HepG2 (cell line): ENCODE measurements at places on chromosomes 7 and 10.

- no peak for DNase-seq
These were observed 76.2 kb downstream of the PLCE1 start for GRCh38 chr10:94069884-94070283.

DNA sequence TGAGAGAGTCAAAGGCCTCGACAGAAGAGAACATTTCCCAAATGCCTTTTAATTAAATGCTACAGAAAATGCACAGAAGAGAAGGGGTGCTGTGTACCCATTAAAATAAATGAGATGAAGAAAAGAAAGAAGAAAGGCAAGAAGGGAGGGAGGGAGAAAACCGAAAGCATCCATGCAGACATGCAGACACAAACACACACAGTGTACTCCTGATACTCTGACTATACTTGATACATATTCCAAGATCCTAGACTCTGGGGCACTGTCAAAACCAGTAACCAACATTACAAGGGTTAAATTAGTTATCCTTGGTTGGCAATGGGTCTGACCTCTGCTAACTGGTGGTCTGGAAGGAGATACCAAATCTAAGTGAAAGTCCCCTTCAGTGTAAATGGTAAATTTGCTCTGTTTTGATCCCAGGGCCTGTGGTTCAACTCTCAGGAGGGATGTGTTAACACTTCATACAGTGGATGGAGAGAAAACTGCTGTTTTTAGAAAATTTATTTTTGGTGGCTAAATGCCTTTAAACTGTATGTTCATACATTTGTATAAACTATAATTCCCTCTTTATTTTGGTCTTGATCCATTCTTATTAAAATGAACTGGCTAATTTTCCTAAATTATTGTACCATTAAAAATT is 241.3 kb downstream of the GLI3 start:
- DNase-seq = no peak

DNA sequence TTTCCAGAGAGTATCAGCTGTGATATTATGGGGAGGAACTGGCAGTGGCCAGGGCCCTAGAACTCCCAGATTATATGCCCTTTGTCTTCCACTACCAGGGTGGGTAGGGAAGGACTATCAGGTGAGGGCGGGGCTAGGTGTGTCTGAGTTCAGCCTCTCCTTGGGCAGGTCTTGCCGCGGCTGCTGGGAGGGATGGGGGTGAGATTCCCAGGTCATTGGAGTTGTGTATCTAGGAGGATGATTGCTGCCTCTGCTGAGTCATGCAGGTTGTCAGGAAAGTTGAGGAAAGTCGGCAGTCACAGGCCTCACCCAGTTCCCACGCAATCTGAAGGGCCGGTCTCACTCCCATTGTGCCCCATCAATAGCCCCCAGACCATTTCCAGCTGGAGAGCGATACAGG is 185.2 kb downstream of the DKK1 start:
- no peak for DNase-seq

GRCh38 chr7:134602881-134603451 is 43.7 kb upstream of the BPGM start:
- DNase-seq = peak; percentile 76
